ENCODE measurements at places on chromosomes 2 and 18.

DNA sequence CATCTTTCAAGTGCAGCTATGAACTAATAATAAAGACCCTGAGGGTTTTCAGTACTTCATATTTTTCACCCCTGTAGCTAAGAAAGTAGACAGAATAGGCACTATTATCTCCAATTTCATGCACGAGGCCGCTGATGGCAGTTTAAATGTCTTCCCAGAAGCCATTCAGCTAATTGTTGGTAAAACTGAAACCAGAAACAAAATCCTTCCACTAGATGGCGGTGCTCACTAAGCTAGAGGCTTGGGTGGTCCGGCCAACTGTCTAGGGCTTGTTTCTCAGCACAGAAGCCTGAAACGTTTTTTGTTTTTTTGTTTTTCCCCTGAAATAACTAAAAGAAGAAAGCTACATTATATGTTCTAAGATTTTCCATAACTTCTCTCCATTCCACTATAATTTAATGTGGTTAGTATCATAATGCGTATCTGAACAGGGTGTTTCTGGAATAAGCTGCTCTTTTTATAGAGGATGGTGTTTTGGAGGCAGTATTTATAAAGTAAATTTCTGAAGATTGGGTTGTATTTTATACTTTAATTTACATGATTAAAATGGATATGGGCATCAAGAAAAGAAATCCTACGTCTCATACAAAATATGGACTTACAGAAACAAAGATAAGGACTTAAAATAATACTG is 159.4 kb downstream of the PIK3C3 start:
- DNase-seq, result peak; percentile 85

DNA sequence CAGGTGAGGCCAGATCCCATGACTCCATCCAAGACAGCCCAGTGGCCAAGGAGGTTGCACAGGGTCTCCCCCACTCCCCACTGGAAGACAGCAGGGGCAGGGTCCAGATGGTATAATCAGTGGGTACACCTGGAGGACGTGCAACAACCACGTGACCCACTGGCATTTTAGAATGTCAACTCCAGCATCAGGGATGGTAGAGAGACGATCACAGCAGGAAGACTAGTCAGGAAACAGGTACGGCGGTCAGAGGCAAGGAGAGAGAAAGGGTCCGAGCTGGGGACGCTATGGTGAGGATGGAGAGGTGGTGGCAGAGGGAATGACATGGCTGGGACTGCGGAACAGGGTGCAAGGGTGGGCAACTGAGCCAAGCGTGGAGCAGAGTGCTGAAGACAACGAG is 23.0 kb downstream of the SERTAD2 start:
- no peak for DNase-seq

GRCh38 chr2:127157651-127158485 is 50.9 kb upstream of the BIN1 start:
- no peak for DNase-seq

DNA sequence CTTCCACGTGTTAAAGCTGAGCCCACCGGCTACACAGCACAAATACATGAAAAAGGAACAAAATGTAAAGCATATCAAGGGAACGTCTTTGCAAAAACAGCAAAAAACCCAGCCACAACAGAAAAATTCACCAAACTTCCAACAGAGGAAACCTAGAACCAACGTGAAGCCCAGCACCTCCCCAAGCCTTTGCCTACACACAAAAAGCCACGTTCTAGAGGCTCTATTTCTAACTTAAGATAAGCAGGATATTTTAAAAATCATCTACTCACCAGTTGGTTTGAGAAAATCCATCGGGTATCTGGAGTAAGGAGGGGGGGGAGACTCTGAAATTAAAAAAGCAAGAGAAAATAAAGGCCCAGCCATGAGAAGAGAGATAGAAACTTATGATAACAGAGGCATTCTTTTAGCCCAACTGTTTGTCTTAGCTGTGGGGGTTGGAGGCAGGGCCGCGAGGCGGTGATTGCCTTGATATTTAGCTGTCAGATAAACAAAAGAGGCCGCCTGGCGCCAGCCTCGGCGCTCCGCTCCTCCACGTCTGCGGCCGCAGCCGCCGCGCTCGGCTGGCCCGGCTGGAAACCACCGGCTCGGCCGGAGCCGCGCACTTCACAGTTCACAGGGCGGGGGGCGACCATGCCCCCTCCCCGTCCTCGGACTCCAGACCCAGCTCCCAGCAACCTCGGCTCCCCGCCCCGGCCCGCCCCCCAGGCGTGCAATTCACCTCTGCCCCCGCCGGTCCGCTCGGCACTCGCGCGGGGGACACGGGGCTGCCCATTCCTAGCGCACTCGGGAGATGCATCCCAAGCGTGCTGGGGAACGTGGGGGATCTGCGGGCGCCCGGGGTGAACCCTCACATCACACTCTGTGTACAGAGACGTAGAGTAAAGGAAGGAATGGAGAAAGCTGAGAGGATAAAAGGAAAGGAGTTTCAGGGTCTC is 2.4 kb downstream of the SMAD7 start:
- peak; percentile 44 for DNase-seq

DNA sequence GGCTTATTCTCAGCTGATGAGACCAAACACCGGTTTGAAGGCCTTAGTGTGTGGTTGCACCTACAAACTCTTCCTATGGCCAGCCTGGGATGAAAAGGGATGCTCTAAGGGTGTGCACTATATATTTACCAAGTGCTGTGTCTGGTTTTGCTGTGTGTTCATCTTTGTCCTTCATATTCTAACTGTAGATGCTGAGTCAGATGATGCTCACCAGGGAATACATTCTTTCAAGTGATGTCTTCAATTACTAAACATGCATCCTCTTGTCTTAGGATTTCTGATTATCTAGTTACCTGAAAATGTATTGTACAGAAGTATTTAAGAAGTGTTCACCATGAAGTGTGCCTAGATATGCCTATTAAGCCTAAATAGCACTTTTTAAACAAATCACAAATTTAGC is 1111.6 kb upstream of the ZEB2 start:
- DNase-seq, result no peak

- DNase-seq, result no peak
Observed at GRCh38 chr2:239487272-239487671, 86.5 kb upstream of the HDAC4 start.

DNA sequence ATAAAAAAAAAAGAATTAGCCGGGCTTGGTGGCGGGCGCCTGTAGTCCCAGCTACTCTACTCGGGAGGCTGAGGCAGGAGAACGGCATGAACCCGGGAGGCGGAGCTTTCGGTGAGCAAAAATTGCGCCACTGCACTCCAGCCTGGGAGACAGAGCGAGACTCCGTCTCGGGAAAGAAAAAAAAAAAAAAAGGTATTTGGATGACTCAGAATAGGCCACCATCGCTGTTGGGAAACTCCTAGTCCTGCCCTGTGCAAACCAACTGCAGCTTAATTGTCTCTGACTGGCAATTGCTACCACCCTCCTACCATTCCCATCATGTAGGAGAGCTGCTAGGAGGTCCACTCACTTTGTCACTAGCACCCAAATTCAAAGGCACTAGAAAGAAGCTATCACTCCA is 43.5 kb downstream of the ATP8B1 start:
- DNase-seq, result no peak

DNA sequence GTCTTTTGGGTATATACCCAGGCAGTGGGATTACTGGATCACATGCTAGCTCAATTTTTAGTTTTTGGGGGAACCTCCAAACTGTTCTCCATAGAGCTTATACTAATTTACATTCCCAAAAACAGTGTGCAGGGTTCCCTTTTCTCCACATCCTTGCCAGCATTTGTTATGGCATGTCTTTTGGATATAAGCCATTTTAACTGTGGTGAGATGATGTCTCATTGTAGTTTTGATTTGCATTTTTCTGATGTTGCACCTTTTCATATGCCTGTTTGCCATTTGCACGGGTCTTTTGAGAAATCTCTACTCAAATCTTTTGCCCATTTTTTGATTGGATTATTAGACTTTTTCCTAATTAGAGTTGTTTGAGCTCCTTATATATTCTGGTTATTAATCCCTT is 8.0 kb downstream of the FASTKD1 start:
- no peak for DNase-seq

DNA sequence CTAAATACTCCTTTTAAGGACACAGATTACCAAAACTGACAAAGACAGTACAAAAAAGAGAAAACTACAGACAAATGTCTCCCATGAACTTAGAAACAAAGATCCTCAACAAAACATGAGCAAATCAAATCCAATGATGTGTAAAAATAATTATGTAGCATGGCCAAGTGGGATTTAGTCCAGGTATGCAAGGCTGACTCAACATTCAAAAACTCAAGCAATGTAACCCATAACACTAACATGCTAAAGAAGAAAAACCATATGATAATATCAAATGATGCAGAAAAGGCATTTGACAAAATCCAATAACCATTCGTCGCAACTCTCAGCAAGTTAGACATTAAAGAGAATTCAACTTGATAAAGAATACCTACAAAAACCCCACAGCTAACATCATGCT is 239.0 kb upstream of the KLHL29 start:
- no peak for DNase-seq

GRCh38 chr2:234258562-234259141 is 208.2 kb downstream of the SPP2 start:
- no peak for DNase-seq

DNA sequence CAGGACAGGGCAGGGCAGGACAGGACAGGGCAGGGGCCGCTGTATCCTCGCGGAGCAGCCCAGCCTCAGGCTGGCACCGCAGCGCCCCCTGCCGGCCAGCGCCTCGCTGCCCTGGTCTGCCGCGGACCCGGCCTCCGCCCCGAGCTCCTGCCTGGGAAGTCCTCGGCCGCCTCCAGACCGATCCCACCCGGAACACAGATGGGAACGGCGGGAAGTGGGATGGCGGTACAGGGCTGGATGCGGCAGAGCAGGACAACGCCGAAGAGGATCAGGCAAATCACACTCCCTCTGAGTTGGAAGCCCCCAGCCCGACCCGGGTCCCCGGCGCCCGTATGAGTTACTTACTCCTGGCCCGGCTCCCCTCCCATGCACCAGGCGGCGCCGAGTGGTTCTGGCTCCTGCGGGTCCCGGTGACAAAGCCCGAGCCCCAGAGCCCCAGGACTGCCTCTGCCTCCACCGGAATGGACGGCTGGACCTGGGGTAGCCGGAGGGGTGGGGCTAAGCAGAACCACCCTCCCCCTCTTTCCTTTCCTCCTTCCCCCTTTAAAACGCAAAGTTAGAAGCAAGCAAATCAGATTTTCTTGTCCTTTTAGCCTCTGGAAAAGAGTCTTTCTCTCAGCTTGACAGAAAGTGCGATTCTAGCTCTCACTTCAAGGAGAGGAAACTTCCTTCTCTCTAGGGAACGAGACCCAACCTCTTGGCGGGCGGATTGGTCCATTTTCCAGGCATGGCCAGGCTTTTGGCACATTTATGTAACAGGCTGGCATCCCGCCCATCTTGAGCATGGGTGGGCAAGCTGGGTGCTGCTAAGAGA is at the start of gene TP53I3:
TP53I3 (minus strand) TSS at position 449 of the 814 bp plus-strand sequence. CDS start 508 bp downstream, outside the sequence.
- peak; percentile 88 for DNase-seq

GRCh38 chr2:102603904-102604303 is 15.4 kb upstream of the SLC9A2 start:
- DNase-seq, result no peak

GRCh38 chr18:4004183-4004829 is 450.8 kb downstream of the DLGAP1 start:
- no peak for DNase-seq

DNA sequence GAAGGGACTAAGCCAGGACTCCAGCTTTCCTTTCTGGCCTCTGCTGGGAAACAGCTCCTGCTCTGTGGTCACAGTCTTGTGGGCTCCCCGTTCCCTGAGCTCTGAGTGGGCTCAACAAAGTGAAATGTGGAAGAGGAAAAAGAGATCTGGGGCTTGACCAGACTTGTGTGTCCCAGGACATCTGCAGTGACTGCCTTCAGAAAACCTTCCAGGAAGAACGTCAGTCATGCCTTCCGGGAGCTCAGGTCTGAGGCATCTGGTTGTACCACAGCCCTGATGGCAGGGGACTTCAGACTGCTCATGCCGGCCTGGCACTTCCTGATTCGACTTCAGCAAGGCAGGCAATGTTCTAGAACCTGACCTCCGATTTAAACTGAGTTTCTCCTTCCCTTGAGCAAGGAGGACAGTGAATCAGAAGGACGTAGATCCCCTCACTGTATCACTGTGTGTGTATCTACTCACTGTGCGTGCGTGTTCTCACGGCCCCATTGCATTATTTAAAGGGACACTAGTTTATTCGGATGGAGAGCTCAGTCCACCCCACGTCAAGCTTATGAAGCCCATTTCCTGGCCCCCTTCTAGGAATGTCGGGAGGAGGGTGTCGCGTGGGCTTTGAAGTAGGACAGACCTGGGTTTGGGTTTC is 548 bp upstream of the FBLN7 start:
- no peak for DNase-seq

DNA sequence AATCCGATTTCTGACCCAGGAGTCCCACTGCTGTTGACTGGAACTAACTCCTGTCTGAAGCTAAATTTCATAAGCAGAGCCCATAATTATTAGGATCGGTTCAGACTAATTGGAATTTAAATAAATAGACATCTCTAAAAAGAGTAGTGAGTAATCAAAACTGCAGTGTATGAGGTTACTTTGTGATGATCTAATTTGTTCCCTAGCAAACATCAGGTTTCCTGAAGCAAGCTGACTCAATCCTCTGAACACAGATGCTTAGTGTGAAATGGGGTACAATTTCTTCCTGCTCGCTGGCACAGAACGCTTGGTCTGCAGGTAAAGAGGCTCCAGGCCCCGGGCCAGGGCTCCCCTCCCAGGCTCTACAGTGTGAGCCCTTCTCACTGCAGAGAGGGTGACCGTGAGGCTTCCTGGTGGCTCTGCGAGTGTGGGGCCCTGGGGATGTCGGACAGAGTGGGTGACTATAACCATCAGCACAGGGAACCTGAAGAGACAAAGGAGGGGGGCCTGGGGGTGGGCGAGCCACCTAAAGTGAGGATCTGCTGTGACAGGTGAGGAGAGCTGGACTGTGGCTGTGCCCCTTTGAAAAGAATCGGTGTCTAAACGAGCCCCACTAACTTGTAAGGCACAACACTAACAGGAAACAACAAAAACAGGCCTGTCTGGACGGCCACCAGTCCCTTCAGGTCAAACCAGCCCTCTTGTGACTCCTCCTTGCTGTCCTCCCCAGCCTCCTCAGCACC is 20.2 kb downstream of the CHST10 start:
- DNase-seq, result no peak

- no peak for DNase-seq
Observed at GRCh38 chr18:59813942-59814341, 85.9 kb upstream of the PMAIP1 start.

GRCh38 chr18:21085579-21086166 is 25.9 kb downstream of the ROCK1 start:
- no peak for DNase-seq

DNA sequence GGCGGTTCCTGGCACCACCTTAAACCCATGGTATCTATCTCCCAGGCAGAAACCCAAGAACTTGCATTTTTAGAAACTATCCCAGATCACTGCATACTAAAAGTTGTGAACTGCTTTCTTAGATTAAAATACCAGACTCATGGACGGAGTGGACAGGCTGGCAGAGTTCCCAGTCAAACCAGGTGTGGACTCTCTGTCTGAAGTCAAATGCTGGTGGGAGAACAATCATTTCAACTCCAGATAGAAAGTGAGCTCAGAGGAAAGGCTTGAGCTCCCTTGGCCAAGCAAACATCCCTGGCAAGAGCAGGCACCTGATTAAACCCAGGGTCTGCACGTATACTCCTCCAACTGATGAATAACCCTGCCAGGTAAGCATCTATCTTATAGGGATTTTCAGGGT is 19.5 kb downstream of the NXPH2 start:
- DNase-seq, result no peak

- peak; percentile 42 for DNase-seq
Observed at GRCh38 chr2:158127380-158127804, 25.7 kb downstream of the UPP2 start.

- no peak for DNase-seq
Observed at GRCh38 chr18:54335638-54336173, 22.0 kb downstream of the STARD6 start.
